ENCODE measurements at places on chromosomes 1 and 21.
A peak's percentile ranks its signal among the peaks of the same experiment; 100 is the strongest.

- DNase-seq, result no peak
These were observed 1201.1 kb upstream of the B3GALT2 start for GRCh38 chr1:194387531-194387930.

DNA sequence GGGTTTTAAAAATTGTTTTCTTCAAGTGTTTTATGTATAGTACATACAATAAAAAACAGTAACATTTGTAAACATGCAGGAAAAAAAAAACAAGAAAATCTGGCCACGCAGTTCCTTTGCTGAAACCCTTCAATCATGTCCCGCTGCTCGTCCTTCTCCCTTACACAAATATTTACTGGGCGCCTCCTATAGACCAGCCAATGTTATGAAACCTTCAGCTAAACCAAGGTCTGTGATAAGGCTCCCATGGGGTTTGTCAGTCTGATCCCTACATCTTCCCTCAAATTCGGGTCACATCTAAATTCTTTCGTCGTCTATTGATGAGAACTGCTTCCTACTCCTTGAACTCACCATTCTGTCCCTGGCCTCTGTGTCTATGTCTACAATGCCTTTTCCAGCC, 583.9 kb downstream of the SMYD3 start:
- no peak for DNase-seq

DNA sequence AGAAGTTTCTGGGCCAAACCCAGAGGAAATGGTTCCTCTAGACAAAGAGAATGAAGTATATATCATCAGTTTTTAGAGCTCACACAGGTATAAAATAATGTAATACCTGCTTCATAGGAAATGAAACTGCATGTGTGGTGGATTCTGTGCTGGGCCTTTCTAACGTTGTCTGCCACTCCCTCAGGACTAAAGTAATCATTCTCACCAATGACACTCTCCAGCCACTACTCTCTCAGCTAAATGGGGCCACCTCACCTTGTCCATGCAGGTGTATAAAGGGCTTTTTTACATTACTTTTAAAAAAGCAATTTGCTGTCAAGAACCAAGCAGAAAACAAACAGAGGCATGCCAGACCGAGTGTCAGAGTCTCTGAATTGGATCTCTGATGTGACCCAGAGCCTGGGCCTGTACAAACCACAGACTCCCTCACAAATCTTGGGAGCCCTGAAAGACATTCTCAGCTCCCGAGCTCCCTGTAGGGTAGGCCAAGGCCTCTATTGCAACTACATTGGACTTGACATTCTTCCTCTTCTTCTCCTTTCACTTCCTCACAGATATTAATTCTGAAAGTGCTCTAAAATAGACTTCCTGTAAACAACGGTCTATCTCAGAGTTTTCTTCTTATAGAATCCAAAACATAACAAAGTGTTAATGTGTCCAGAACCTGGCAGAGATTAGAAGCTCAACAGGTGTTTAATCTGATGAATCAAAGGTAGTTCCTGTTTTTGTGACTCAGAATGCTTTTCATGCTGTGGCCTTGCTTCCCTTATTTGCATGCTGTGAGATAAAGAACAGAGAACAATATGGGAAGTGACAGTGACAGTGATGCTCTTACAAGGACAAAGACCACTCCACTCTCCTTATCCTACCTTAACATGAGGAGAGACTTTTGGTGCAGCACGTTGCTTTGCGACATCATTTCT, 8.6 kb downstream of the AIM2 start:
- DNase-seq, result no peak

GRCh38 chr1:41242342-41243078, 404 bp upstream of the SCMH1 start:
- DNase-seq, result peak; percentile 53

DNA sequence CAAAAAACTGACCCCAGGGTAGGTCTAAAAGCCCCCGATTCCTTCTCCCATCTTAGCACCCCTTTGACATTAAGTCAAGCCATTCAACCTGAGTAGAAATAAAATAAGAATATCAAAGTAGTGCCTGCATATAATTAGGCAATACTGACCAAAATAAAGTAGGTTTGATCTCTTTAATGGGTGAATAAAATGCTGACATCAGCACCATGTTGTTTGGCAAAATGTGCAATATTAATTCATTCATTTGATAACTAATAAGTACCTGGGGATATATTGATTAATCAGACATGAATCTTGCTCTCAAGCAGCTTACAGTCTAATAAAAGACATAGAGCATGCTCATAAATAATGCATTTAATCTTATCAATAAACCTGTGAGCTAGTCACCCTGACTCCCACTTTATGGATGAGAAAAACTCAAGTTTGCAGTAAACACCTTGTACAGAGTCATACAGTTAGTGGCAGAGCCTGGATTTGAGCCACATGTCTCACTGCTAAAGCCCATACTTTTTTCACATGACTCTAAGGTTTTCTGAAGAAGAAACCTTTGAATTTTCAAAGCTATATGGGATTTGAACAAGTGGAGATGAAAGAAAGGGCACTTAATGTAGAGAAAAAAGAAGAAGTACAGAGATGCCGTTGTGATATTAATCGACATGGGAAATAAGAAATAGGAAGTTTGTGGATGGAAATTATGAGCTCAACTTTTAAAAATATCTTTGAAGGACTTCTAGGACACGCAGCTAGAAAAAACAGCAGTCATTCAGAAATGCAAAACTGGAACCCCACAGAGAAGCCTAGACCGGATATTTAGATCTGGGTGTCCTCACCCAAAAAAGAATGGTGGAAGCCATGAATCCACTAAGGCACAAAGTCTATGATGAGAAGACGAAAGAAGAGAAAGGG, 183.9 kb downstream of the TOMM20 start:
- no peak for DNase-seq

DNA sequence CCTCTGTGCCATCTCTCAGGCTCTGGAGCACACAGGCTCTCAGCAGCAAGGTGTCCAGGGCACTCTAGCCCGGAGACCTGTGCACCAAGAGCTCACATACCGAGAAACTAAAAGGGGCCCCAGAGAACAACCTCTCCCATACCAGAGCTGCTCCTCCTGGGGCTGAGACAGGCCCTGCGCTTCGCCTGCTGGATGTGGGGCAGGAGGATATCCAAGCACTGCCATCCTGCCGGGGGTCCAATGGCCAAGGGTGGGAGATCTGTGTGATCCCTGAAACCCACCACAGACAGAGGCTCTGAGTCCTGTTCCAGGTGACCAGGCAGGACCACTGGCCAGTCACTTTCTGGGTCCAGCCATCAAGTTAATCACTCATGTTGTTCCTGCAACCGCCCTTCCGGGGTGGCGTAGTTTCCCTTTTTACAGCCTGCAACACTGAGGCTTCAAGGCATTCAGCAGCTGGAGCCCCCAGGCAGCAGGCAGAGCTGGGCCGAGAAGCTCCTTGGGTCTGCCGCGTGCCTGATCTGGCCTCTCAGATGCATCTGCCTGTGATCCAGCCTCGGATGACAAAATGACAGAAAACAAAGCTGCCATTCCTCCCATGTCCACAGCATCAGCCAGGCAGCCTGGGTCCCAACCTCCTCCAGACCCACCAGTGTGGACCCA, 36.7 kb upstream of the ACTRT2 start:
- DNase-seq, result no peak

- DNase-seq, result no peak
These were observed 409.8 kb downstream of the DISC1 start for GRCh38 chr1:232036181-232036933.

- no peak for DNase-seq
These were observed 301.0 kb downstream of the RWDD3 start for GRCh38 chr1:95534985-95535384.

DNA sequence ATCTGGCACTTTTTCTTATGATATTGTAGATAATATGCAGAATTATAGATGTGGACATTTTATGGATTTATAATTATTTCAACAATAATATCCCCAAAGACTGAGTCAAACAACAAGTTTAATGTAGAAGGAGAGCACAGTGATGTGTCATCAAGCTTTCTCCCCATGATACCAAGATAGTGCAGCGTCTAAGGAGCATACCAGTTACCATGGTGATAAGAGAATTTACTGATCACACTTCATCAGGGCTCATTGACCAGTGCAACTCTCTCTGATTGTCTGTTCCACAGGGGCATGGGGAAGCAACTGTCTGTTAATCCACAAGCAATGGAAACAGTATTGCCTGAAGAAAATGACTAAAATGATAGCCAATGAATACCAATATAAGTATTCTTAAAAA, 209.6 kb upstream of the DPYD start:
- DNase-seq, result no peak

DNA sequence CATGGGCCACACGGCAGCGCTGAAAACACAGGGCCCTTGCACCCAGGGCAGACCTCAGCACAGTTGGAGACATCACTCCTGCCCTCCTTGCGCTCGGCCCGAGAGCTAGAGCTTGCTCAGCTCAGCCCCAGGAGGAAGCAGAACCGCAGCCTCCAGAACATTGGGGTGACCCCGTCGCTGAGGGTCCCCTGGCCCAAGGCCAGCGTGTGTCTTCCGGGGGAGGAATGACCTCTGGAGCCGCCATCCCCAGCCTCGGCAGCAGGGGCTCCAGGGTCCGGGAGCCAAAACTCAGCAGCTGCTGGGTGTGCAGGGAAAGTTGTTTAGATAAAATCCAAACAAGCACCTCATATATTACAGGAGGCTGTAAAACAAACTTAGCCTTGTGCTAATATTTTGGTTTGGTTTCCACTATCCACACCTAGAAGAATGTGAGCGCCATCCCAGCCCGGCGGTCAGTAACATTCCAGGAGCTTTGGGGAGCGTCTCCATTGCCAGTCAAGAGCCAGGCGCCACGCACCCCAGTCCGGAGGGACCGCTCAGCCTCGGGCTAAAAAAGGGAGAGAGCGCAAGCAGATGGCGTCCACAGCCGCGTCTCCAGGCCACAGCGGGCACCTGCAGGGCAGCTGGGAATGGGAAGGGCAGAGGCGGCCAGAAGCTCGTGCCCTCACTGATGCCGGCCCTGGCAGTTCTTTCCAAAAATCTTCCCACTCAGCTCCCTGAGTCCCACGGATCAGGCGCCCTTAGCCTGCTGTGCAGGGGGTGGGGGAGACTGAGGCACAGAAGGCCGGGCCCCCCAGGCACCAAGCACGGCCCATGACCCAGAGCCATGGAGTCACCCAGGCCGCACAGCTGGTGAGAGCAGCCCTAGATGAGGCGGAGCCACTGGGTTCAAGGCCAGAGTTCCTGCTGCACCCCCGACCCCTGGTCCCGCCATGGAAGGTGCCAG, 52.0 kb downstream of the SLX9 start:
- DNase-seq, result no peak

DNA sequence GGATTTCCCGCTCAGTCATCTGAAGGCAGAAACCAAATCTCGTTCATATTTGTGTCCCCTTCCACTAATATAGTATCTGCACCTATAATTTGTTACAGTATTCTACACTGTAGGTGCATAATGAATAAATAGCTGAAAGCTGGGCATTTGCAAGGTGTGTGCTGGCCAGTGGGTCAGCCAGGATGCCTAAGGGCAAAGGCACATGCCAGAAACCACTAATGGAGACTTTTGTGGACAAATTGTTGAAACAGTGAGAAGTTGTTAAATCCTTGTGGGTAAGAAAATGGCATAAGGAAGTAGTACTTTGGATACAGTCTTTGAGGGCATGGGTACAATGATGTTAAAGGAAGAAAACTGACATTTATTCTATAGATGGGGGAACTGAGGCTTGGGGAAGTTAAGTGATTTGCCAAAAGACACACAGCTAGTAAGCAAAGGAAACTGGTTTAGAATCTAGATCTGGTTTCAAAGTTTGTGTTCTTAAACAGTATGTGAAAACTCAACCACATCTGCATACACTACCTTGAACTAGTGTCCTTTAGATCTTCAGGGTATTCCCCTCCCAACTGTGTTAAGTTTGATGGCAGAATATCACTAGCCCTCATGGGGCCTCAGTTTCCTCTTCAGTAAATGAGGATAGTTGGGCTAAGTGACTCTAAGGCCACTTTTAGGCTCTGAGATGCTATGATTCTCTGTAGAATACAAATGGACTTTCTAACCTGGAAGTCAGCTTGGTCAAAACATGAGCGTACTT, 26.5 kb upstream of the LRRC8C start:
- no peak for DNase-seq

- DNase-seq, result no peak
These were observed 2.2 kb upstream of the SSBP3 start for GRCh38 chr1:54408147-54409066.

DNA sequence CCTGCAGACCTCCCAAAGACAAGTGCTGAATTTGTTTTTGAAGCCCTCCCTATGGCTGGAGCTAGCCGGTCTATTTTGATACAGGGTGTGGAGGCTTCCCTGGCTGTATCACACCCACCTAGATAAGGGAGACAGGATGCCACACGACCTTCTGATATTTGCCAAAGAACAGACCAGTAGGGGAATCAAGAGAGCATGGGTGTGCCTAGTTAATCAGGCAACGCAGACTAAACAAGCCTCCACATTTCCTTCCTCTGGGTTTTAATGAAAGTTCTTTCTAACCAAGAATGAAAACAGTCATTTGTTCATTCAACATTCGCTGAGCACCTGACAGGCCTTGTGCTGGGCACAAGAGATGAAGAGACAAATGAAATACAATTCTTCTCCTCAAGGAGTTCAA, 446.8 kb downstream of the PLPP3 start:
- no peak for DNase-seq

GRCh38 chr1:81706650-81707435, 93.9 kb upstream of the ADGRL2 start:
- DNase-seq, result no peak

- no peak for DNase-seq
These were observed 7.6 kb upstream of the XKR8 start for GRCh38 chr1:27952147-27952546.

DNA sequence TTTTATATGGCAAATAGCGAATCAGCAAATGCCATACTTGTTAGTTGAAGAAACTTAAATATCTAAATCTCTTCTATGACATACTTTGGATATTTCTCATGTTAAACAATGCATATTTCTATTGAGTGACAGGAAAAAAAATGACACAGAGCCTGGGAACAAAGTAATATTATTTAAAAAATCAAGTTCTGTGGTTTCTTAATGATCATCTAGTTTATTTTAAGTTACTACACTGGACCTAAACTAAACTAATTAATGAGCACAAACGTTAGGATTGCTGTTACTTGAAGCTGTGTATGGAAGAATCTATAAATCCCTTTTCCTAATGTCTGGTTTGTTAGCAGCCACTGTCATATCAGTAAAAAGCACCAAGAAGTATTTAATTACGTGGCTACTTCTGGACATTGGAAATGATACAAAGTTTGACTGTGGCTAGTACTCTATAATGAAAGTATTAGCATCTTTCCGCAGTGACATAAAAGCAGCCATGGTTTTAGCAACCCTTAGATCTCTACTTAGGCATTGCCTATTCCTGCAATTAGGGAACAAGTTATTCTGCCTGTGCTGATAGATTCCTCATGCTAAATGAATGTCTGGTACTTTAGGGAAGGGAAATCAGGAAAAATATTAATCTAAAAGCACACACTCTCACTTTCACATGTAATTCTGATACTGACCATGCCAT, 981.7 kb upstream of the B3GALT2 start:
- DNase-seq, result no peak

- no peak for DNase-seq
These were observed 185.0 kb downstream of the KCNK2 start for GRCh38 chr1:215267495-215267894.

DNA sequence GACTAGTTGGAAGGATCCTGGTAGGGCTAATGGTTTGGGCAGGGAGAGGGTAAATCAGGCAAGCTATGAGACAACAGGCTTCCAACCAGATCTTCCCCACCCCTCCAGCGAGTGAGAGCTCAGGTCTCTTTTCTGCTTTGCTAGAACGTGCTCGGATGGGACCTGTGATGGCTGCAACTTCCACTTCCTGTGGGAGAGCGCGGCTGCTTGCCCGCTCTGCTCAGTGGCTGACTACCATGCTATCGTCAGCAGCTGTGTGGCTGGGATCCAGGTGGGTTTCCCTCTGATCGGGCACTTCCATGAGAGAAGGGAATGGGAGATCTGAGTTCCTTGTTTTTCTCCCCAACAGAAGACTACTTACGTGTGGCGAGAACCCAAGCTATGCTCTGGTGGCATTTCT, 14.0 kb upstream of the SARS1 start:
- no peak for DNase-seq

Measured in activated CD4-positive, CD25-positive, alpha-beta regulatory T cell treated with anti-CD3 and anti-CD28 coated beads, Interleukin-2, amount 50 U/mL, for 72 hours (primary cell).